ENCODE measurements at places on chromosomes 3 and 15.

GRCh38 chr15:73688455-73688854, 4.3 kb downstream of the CD276 start:
- DNase-seq: no peak

DNA sequence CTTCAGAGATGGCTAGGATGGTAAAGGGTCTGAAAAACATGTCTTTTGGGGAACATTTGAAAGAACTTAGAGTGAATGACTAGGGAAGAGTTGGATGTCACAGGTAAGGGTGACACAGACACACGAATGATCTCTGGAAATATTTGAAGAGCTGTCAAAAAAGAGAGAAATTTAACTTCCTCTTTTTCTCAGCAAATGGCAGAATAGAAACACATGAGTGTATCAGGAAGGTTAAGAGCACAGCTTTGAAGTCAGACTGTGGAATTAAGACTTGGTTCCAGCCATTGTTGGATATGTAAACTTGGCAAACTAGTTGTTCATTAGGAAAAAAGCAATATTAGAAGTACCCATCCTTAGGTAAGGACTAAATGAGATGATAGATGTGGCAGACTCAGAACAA, 117.7 kb downstream of the IMPG2 start:
- no peak for DNase-seq

DNA sequence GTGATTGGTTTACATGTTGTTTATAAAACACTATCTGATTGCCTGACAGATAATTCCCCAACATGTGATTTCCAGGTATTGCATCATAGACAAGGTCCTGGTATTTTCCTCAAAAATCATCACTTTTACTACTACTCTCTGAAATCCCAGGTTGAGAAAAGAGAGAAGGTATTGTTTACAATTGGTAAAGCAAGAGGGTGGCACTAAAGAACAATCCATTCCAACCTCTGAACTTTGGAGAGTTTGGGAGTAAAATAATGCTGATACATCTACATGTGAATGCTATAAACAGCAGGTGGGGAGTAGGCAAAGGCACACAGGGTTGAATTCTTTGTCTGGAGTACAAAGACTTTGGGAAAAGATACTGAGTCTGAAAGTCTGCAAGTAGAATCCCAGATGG, 134.2 kb downstream of the WDR72 start:
- DNase-seq: no peak

DNA sequence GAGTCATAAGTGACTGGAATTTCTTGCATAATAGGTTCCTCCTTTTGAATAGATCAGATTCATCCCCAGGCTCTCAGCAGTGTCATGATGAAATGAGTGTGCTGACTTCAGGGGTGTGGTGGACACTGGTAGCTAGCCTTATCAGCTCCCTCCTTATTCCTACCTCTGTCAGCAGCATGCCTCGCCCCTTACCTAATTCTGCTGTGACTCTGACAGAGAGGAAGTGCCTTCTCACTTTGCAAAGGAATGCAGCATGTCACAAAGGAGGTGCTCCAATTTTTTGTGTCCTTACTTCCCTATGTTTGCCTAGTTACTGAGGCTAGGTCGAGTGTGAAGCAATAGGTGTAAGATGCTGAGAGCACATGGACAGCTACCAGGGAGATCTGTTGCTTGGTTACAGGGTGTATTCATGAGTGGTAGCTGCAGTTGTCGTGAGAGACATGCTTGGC, 90.6 kb downstream of the TNFAIP8L3 start:
- DNase-seq: no peak

GRCh38 chr3:9352917-9353752, 9.7 kb upstream of the THUMPD3 start:
- DNase-seq: no peak

DNA sequence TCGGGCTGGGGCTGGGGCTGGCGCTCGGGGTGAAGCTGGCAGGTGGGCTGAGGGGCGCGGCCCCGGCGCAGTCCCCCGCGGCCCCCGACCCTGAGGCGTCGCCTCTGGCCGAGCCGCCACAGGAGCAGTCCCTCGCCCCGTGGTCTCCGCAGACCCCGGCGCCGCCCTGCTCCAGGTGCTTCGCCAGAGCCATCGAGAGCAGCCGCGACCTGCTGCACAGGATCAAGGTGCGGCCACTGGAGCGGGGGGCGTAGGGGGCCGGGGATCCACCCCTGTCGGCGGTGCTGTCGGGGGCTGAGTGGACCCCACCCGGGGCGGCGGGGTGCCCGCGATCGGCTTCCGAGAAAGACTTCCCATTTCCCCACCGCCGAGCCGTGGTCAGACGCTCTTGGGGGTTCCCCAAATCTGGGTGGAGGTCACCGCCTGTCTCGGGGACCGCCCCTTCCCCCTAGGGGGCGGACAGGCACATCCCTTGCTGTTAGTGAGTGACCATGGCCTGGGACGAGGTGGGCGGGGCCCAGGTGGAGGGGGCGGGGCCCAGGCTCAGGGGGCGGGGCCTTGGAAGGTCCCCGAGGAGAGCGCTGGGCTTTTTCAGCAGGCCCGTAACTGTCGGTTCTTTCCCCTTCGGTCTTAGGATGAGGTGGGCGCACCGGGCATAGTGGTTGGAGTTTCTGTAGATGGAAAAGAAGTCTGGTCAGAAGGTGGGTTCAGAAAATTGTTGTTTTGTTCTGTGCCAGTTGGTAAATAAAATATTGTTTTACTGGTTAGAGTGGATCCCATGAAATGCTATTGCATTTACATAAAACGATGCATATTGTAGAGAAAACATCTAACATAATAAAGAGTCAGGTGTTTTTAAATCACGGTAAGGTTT, 578 bp downstream of the LACTB start:
- peak; percentile 54 for DNase-seq

- DNase-seq: no peak
Observed at GRCh38 chr3:12286927-12287726, 1.7 kb upstream of the PPARG start.

GRCh38 chr3:54171509-54171908, 49.2 kb downstream of the CACNA2D3 start:
- no peak for DNase-seq

DNA sequence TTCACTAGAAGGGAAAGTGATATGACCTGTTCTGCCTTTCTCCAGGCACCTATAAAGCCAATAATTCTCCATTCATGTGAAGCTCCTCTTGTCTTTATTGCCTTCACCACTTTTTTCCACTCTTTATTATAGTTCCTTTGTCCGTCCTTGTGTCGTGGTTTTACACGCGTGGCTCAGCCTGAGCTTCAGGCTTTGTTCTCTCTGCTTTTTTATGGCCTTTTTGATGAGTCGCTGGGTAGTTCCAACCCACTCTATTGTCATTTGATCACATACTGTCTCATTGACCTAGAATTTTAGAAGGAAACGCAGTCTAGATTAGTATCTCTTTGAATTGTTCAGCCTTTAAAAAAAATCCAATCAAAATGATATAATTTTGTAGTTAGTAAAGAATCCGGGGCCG, 403.2 kb downstream of the PTPRG start:
- DNase-seq: no peak

GRCh38 chr3:187012609-187013051, 82.3 kb downstream of the ST6GAL1 start:
- DNase-seq: no peak

GRCh38 chr15:70314018-70314354, 216.3 kb upstream of the TLE3 start:
- no peak for DNase-seq

GRCh38 chr3:21654662-21655061, 96.3 kb downstream of the ZNF385D start:
- DNase-seq: no peak

GRCh38 chr15:70153921-70154717, 56.4 kb upstream of the TLE3 start:
- DNase-seq: no peak

GRCh38 chr3:183098536-183099025, 715 bp downstream of the MCCC1 start:
- DNase-seq: no peak

GRCh38 chr15:31485431-31485830, 158.8 kb downstream of the KLF13 start:
- DNase-seq: no peak

DNA sequence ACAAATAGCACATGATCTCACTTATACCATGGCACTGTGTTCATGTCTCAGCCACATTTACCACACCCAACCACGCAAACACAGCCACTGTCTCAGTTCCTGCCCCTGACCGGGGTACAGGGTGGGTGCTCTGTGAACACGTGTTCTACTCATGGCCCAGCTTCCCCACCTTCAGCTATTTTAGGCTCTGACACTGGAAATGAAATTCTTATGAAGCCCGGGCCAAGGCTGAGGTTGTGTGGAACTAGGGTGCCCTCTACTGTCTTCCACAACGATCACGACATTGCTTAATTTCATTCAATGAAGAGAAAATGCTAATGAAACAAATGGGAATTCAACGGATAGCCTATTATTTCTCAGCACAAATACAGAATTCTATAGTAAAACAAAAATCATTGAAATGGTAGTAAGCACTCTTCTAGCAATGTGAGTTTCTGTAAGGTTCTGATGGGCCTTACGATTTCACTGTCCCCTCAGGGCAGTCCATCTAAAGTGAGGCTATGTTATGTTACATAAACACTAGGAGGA, 2.1 kb upstream of the GABRA5 start:
- no peak for DNase-seq

DNA sequence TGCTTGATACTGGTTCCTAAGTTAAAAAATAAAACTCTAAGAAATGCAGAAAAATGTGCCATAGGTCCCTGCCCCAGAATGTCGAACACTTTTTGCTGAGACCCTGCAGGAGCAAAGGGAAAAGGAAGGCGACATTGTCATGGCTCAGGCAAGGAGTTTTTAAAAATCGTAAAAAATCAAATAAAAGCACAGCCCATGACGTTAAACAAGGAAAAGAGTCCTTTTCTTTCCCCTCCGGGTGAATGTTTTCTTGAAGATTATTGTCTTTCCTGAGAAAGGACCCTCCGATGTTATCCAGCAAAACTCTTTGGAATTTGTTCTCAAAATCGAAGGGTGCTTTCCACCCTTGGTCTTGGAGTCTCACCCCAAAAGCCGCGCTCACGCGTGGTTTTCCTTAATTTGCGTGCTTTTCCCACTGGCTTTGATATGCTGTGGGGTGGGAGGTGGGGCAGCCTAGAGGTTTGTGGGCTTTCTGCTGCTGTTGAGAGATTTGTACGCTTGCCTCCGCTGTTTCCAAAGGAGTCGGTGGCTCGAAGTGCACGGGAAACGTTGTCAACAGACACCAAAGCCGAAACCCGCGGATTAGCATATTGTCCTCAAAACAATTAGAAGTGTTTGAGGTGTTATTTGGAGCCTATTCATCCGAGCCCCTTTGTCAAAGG, 2.9 kb downstream of the SOX14 start:
- DNase-seq: no peak

GRCh38 chr3:72907731-72908620, 20.1 kb downstream of the GXYLT2 start:
- no peak for DNase-seq

DNA sequence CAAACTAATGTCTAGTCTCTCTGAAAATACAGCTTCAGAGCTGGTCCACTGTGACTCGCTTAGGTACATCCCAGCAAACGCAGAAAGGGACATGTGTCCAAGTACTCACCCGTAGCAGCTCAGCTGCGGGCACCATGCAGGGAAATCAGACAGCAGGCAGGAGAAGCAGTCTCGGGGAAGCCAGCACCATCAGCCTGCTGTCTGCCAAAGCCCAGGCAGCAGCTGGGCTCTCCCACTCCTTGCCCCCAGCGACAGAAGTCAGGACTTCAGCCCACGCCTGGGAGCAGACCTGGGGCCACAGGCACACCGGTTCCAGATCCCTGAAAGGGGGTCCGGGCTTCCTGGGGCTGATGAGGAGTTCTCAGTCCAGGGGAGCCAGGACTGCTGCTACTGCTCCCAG, 34.9 kb downstream of the SEMA5B start:
- no peak for DNase-seq

DNA sequence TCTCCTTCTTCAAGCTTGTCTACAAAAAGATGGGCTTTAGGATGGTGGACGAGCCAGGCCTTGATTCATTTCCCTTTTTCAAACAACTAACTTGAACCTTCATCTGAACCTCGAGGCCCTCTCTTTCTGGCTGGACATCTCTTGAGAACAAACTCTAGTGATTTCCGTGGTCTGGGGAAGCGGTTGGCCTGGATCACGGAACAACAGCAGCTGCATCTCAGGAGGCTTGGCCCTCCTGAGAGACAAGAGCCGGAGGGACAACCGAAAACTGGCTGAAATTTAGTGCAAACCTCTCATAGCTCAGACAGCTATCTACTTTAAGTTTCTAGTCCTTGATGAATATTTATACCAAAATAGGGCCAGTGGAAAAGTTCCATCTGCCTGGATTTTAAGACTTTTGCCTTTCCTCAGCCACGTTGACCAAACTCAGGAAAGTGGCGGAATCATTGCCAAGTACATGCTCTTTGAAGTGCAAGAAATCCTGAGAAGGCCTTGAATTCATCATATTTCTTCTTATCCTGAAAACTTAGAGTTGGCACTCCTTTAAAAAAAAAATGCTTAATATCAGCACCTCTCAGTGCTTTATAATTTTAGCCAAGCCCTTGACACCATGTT, 14.5 kb downstream of the LMCD1 start:
- DNase-seq: no peak

- no peak for DNase-seq
Observed at GRCh38 chr3:94524102-94524919, 461.4 kb downstream of the NSUN3 start.

- DNase-seq: no peak
Observed at GRCh38 chr15:58545307-58546065, 113.7 kb downstream of the LIPC start.

- no peak for DNase-seq
Observed at GRCh38 chr15:71496336-71496955, 313.9 kb upstream of the NR2E3 start.

- no peak for DNase-seq
Observed at GRCh38 chr15:99446565-99447496, 119.0 kb upstream of the MEF2A start.

DNA sequence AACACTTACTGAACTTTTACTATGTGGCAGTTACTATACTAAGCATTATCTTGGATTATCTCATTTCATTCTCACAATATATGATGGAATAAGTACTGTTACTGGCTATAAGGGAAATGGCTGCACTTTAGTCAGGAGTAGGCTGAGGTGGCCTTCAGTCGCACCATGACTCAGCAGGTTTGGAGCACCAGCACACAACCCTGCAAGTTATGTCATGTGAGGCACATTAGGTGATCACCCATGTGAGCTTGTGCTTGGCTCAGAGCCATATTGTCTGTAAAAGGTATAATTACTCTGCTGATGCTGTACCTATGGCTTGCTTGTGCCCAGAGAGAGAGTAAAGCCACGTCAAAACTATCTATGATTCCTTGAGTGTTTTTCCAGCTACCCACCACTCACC, 54.1 kb upstream of the TIPARP start:
- no peak for DNase-seq

GRCh38 chr3:10354361-10355015, 33.6 kb upstream of the SEC13 start:
- no peak for DNase-seq

GRCh38 chr3:24316887-24317383, 177.7 kb downstream of the THRB start:
- no peak for DNase-seq

DNA sequence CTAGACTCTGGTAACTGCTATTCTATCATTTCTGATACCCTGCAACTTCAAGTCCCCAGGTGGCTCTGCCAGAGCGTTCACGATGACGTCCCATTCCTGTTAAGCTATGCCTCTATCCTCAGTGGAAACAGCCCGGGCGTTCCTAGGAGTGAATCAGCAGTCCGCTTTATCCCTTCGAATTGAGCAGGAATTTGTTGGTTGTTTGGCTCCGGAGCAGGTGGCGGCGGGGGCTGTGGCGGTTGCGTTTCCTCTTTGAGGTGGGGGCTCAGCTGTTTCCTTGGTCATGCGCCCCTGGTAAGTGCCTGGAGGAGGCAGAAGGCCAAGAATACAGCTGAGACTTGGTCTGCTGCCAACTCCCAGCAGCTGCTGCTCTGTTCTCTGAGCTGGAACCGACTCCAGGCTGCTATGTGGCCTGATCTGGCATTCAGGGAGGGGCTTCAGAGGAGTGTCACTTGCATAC, 25.2 kb downstream of the ARPP21 start:
- DNase-seq: no peak
